Diencephalon (tissue), 1 donor: ENCODE measurements at places on chromosomes 4 and X. TPM values are rescaled to one million over a fixed set of nuclear protein-coding genes. Genes with fewer than 3 reads are reported as not detected.

Gene CXCL3
- total RNA-seq: 1.2 TPM

Gene JAKMIP1
- total RNA-seq: 26.8 TPM

Gene KLF8
- 21.0 TPM for total RNA-seq

Gene ZCCHC18
- total RNA-seq: 15.5 TPM

Gene CYSLTR1
- 1.6 TPM for total RNA-seq

Gene ADAMTS3
- 13.1 TPM for total RNA-seq

Gene NEK1
- 40.4 TPM for total RNA-seq

Gene SLC9B1
- 3.7 TPM for total RNA-seq

Gene GYG2
- 17.8 TPM for total RNA-seq

Gene SYNPO2
- total RNA-seq: 8.1 TPM

Gene RPS6KA6
- 27.2 TPM for total RNA-seq

Gene RNF212
- total RNA-seq: 3.5 TPM

Gene TMPRSS11F
- not detected for total RNA-seq

Gene F9
- not detected for total RNA-seq

Gene MAGEA2B
- not detected for total RNA-seq

Gene SUPT20HL2
- not detected for total RNA-seq

Gene PABPC4L
- 3.2 TPM for total RNA-seq

Gene USP53
- 21.5 TPM for total RNA-seq

Gene PAGE1
- total RNA-seq: not detected

Gene IL9R
- not detected for total RNA-seq

Gene CLDN22
- not detected for total RNA-seq

Gene HSFX4
- not detected for total RNA-seq

Gene VCX3B
- total RNA-seq: not detected

Gene ZNF518B
- 76.6 TPM for total RNA-seq

Gene BEND2
- total RNA-seq: not detected

Gene HELT
- total RNA-seq: 1.6 TPM

Gene WDR45
- 23.8 TPM for total RNA-seq

Gene MAGED1
- total RNA-seq: 197 TPM

Gene ASMT
- total RNA-seq: not detected

Gene GAB3
- total RNA-seq: 1.4 TPM

Gene ATP2B3
- total RNA-seq: 15.0 TPM

Gene SMPX
- not detected for total RNA-seq

Gene HMGB3
- 63.4 TPM for total RNA-seq

Gene AMBN
- 0.92 TPM for total RNA-seq

Gene MAGED4
- 160 TPM for total RNA-seq

Gene TMPRSS11D
- total RNA-seq: not detected

Gene ARHGAP6
- total RNA-seq: 4.4 TPM

Gene SSX2B
- total RNA-seq: not detected

Gene TXK
- 1.2 TPM for total RNA-seq
